ENCODE measurements at places on chromosomes 7 and 10. TPM values are rescaled to one million over a fixed set of nuclear protein-coding genes. Genes with fewer than 3 reads are reported as not detected.

RASSF4 gene
- 10.4 TPM for polyA plus RNA-seq

UBE2D1 gene
- polyA plus RNA-seq: 9.5 TPM

ELN gene
- polyA plus RNA-seq: 19.4 TPM

ARL4A gene
- polyA plus RNA-seq: 46.5 TPM

- H3K4me1 ChIP-seq: peaks cover 3% of the 10 kb centered on the region
- H3K27me3 ChIP-seq: no peaks in the 10 kb centered on the region
- H3K36me3 ChIP-seq: no peaks in the 10 kb centered on the region
- no peak overlapping the region for H3K4me3 ChIP-seq
- no peak overlapping the region for H3K27ac ChIP-seq
- DNase-seq: no peak
Observed at GRCh38 chr10:48254750-48255512, 19.6 kb downstream of the FRMPD2 start.

DNA sequence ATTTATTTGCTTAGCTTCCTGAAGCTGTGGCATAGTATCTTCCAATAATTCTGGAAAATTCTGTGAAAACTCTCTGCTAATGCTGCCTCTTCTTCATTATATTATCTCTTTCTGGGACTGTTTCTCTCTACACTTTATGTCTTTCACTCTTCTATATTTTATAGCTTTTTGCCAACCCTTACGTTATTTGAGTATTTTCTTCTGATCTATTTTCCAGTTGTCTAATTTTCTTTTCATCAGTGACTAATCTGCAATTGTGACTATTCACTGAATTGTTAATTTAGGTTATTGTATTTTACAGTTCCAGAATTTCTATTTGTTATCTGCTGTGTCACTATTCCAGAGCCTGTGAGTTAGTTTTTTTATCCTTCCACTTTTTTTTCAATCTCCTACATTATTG, 273.4 kb upstream of the PHYHIPL start:
- no peak for DNase-seq
- no peak overlapping the region for H3K27ac ChIP-seq
- no peaks in the 10 kb centered on the region for H3K27me3 ChIP-seq
- H3K36me3 ChIP-seq: no peaks in the 10 kb centered on the region
- H3K4me3 ChIP-seq: no peak overlapping the region
- no peaks in the 10 kb centered on the region for H3K4me1 ChIP-seq

DNA sequence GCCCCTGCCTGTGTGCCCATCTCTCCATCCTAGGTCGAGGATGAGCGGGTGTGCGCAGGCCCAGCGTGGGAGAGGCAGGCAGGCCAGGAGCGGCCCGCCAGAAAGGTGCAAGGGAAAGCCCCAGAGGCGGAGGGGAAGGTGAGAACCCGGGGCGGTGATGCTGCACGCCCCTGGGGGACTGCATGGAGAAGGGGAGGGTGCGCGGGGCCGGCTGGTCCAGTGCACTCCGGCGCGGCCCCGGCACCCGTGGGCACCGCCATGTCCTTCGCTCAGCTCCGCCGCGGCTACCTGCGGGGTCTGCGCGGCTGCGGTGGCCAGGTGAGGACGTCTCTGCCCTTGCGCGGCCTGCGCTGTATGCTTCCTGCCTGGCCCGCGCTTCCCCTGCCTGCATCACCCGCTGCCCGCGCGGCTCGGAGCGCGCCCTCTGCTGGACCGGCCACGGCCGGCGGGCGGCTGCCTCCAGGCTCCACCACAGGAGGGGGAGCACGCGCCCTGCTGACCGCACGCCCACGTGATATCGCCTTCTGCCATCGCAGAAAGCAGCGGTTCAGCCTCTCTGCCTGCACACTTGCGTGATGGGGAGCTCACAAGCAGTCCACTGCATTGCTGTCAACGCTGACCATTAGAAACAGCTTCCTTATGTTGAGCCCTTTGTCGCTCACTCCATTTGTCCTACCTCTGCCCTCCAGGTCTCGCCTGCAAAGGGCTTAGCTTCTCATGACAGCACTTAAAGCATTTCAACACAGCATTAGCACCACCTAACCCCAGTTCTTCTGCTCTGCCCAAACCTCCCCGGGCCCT, 73.9 kb downstream of the CXCL12 start:
- H3K27me3 ChIP-seq: no peaks in the 10 kb centered on the region
- H3K4me1 ChIP-seq: peaks cover 14% of the 10 kb centered on the region
- H3K4me3 ChIP-seq: peak overlapping the region; percentile 30
- H3K36me3 ChIP-seq: no peaks in the 10 kb centered on the region

GRCh38 chr10:75647675-75648074, 216.3 kb downstream of the LRMDA start:
- H3K27me3 ChIP-seq: no peaks in the 10 kb centered on the region
- DNase-seq: no peak

DNA sequence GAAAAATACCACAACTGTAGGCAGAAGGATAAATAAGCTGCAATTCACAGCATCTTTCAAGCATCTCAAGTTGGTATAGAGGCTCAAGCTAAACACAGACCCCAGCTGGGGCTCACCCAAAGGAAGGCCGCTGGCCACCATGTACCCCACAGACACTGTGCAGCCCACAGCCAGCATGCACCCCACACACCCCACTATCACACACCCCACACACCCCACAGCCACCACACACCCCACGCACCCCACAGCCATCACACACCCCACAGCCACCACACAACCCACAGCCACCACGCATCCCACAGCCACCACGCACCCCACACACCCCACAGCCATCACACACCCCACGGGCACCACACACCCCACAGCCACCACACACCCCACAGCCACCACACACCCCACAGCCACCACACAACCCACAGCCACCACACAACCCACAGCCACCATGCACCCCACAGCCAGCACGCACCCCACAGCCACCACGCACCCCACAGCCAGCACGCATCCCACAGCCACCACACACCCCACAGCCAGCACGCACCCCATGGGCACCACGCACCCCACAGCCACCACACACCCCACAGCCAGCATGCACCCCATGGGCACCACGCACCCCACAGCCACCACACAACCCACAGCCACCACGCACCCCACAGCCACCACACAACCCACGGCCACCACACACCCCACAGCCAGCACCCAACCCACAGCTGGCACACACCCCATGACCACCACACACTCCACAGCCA, 214.7 kb downstream of the DNAJB6 start:
- no peak for DNase-seq
- H3K4me1 ChIP-seq: no peaks in the 10 kb centered on the region
- no peaks in the 10 kb centered on the region for H3K27me3 ChIP-seq
- peaks cover 45% of the 10 kb centered on the region for H3K36me3 ChIP-seq
- no peak overlapping the region for H3K27ac ChIP-seq

GRCh38 chr7:4824120-4824775, 37.6 kb downstream of the PAPOLB start:
- H3K36me3 ChIP-seq: no peaks in the 10 kb centered on the region
- no peaks in the 10 kb centered on the region for H3K27me3 ChIP-seq
- no peaks in the 10 kb centered on the region for H3K4me1 ChIP-seq
- no peak overlapping the region for H3K27ac ChIP-seq
- H3K4me3 ChIP-seq: no peak overlapping the region

DNA sequence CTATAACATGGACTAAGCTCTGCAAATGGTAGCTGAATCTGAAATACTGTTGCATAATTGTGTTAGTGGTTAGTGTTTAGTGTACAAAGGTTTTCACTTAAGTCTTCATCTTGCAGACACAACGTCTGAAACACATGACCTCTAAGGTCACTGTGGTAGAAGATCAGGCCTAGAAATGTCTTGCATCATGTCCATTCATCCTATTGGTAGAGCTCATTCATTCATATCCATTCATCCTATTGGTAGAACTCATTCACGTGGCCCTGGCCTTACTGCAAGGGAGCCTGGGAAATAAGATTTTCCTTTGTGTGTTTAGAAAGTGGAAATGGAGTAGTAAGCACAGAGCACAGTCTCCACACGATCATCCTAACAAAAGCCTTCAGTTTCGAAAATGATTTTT, 485.8 kb downstream of the PLXNA4 start:
- DNase-seq: no peak
- H3K27ac ChIP-seq: no peak overlapping the region
- H3K27me3 ChIP-seq: peaks cover 4% of the 10 kb centered on the region
- H3K4me1 ChIP-seq: no peaks in the 10 kb centered on the region
- H3K4me3 ChIP-seq: no peak overlapping the region

GRCh38 chr10:11017570-11018431, at the start of gene CELF2:
CELF2 (plus strand) TSS chr10:11017872; CDS start chr10:11018090, 218 bp downstream.
- H3K27me3 ChIP-seq: no peaks in the 10 kb centered on the region
- peaks cover 9% of the 10 kb centered on the region for H3K4me1 ChIP-seq
- peak; percentile 62 for DNase-seq
- peak within 1 kb of the TSS; percentile 79 for H3K4me3 ChIP-seq
- H3K27ac ChIP-seq: peak within 1 kb of the TSS; percentile 58

GRCh38 chr7:21128062-21128817, 299.6 kb upstream of the SP4 start:
- DNase-seq: peak; percentile 54
- no peaks in the 10 kb centered on the region for H3K36me3 ChIP-seq
- no peaks in the 10 kb centered on the region for H3K27me3 ChIP-seq
- peaks cover 7% of the 10 kb centered on the region for H3K4me1 ChIP-seq

DNA sequence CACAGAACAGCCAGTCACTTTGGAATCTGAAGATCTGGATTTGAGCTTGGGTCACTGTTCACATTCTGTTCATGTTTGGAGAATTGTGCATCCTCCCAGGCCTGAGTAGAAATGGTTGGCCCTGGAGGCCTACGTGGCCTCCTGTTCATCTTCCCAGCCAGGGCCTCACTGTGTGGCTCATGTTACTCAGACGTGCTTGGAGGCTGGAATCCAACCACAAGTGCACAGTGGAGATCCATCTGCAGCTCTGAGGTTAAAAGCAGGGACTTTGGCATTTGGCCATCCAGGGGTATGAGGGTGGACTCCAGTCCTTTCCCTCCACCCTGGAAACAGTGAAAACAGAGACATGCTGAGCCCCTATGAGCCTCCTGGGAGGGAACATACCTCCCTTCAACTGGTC, 709.0 kb upstream of the IGFBP3 start:
- no peak overlapping the region for H3K4me3 ChIP-seq
- H3K4me1 ChIP-seq: no peaks in the 10 kb centered on the region
- no peak for DNase-seq

DNA sequence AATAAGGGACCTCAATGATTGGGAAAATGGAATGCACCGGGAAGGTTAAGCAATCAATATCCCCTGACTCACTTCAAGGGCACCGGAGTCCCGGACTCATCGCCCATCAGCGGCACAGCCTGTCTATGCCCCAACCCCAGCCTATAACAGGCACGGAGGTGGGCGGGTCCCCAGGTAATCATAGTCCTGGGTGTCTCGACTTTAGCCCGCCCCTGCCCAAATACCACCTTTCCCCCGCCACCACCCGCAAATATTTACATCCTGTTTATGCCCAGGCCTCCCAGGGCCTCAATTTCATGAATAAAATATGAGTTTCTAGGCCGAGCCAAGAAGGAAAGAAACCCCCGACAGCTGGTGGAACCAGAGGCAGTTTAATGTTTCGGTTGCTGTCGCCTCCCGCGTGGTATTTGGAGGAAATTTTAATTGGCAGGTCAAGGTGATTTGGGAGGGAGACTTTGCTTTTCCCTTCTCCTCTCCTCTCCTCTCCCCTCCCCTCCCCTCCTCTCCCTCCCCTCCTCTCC, 15.6 kb upstream of the RFC2 start:
- H3K4me3 ChIP-seq: peak overlapping the region; percentile 49
- peak; percentile 65 for DNase-seq
- no peaks in the 10 kb centered on the region for H3K36me3 ChIP-seq
- H3K4me1 ChIP-seq: peaks cover 22% of the 10 kb centered on the region
- H3K27ac ChIP-seq: peak overlapping the region; percentile 64

DNA sequence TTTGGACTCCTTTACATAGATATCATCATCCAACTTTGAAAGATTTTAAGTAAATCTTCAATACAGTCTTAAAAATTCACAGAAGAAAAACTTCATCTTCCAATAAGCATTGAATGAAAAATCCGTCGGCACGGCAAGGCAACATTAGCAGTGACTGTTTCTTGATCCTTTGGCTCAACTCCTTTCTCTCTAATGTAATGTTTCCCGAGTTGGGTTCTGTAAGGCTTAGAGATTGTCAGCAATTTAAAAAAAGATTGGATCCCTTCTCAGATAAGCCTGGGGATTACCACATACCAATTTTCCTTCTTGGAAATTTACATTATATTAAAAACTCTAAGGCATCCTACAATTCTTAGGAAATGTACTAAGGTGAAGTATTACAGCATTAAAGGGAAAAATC, 291.8 kb downstream of the PLXDC2 start:
- H3K27me3 ChIP-seq: no peaks in the 10 kb centered on the region
- no peaks in the 10 kb centered on the region for H3K4me1 ChIP-seq
- H3K27ac ChIP-seq: no peak overlapping the region
- H3K4me3 ChIP-seq: no peak overlapping the region
- H3K36me3 ChIP-seq: no peaks in the 10 kb centered on the region
- no peak for DNase-seq

DNA sequence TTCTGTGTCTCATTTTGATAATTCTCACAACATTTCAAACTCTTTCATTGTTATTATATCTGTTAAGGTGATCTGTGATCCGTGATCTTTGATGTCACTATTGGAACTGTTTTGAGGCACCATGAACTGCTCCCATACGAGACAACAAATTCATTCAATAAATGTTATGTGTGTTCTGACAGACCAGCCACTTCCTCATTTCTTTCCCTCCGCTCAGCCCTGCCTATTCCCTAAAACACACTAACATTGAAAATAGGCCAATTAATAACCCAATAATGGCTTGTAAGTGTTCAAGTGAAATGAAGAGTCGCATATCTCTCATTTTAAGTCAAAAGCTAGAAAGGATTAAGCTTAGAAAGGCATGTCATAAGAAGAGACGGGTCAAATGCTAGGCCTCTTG, 45.2 kb downstream of the RNF133 start:
- no peaks in the 10 kb centered on the region for H3K36me3 ChIP-seq
- no peaks in the 10 kb centered on the region for H3K27me3 ChIP-seq
- DNase-seq: no peak
- H3K27ac ChIP-seq: no peak overlapping the region
- H3K4me1 ChIP-seq: peaks cover 5% of the 10 kb centered on the region

DNA sequence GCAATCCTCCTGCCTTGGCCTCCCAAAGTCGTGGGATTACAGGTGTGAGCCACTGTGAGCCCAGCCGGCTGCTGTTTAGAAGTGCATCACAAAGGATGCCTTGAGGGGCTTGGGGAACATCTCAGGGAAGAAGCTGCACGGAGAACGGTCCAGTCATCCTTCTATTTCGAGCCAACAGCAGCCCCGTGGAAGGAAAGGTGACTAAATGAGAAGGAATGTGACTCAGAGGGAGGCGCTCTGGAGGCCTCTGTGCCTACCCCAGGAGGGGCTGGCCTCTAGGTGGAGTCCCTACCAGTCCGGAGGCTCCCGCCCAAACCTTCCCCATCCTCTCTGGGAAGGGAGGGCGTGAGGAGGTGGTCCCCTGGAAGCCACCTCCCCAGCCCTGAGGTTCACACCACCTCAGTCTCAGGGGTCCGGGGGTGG, 76.2 kb downstream of the CTBP2 start:
- H3K4me3 ChIP-seq: no peak overlapping the region
- DNase-seq: peak; percentile 43
